ENCODE measurements at places on chromosomes 2 and 18.

- no peak for DNase-seq
Measured at GRCh38 chr2:218016810-218017209, 14.0 kb upstream of the TNS1 start.

- no peak for DNase-seq
Measured at GRCh38 chr2:237141571-237142051, 55.9 kb downstream of the COPS8 start.

GRCh38 chr2:212001325-212001724, 537.3 kb downstream of the ERBB4 start:
- DNase-seq = no peak

GRCh38 chr2:71647356-71647755, 194.0 kb downstream of the DYSF start:
- DNase-seq = no peak

DNA sequence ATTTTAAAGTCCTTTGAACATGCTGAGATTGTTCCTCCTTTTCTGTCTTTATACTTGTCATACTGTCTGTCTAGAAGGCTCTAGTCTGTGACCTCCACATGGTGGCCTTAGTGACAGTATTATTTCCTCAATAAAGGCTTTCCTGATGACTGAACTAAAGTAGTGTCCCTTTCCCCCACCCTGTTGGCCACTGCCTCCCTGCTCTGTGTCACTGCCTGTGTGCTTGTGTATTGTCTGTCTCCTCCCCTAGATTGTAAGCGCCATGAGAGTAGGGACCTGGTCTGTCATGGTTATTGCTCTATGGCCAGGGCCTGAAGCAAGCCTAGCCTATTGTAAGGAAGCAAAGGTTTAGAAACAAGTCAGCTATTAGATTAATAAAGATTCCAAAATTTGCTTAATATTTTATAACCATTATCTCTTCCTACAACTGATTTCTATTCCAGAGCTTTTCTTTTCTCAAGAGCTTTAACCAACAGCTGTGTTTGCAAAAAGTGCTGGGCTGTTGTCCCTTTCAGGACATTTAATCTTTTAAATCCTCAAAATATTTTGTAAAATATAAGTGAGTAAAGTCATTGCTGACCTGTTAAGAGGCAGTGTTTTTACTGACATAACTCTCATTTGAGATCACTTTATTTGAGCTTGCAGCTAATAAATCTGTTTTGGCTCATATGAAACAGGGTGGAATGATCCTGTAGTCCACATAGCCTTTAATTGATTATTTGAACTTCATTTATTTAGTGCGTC, 35.5 kb downstream of the DIS3L2 start:
- DNase-seq = no peak

DNA sequence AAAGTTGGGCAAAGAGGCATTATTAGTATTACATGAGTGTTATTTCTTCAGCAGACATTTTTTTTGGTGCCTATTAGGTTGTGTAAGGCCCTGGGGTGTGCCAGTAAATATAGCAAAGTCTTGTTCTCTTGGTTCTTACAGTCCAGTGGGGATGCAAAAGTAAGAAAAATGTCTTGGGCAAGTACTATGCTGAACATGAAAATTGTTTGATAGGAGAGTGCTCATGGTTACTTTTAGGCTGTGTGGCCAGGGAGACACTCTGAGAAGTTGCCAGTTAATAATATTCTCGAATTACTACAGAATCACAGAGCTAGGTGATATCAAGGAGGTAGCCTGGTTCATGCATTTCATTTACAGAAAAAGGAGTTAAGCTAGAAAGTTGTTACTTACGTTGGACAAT, 1.9 kb downstream of the AGFG1 start:
- no peak for DNase-seq

- no peak for DNase-seq
Measured at GRCh38 chr18:23137788-23138216, 2.5 kb downstream of the CABLES1 start.

GRCh38 chr18:49631146-49631866, 69.4 kb downstream of the LIPG start:
- no peak for DNase-seq

DNA sequence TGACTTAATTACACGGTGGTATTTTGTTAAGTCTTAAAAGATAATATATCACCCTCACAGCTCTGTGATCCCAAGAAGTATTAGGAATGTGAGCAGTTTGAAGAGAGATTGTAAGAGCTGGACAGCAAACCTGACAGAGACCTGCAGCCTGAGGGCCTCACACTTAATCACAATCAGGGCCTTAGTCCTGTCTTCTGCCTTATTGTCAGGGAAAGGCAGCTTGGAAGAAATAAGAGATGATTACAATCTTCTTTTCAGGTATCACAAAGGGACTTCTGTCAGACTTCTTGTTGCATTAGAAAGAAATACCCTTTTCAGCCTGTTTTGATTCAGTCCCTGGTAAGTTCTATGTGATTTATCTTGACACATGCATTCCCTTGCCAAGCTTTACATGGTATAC, 1433.8 kb upstream of the SLC39A10 start:
- no peak for DNase-seq

DNA sequence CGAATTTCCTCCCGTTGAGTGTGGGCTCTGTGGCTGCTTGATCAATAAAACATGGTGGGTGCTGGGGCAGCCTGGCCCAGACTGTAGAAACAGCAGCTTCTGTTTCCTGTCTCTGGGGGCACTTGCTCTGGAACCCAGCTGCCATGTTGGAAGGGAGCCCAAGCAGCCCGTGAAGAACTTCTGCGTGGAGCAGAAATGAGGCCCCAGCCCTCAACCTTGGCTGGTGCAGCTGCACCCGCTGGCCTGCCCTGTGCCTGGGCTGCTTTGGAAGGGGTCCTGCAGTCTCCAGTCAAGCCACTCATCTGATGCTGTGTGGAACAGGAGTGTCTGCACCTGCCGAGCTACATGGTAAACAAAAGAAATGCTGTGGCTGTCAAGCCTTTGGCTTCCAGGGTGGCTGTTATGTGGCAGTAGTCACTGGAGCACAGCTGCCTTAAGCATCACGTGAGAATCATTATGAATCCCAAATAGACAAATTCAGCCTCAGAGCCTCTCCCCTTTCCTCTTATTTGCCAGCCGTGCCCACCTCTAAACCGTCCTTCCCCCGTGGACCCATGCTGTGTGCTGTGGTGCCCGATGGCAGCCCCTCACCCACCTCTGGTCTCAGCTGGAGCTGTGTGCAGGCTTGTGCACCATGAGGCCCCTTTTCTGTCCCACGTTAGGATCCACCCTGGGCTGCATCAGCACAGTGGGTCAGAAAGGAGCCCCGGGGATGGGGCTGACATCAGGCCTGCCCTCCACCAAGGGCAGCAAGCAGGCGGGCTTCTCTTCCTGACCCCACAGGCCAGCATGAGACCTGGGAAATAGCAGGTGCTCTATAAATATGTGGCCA, 134.0 kb upstream of the HDAC4 start:
- DNase-seq = no peak

DNA sequence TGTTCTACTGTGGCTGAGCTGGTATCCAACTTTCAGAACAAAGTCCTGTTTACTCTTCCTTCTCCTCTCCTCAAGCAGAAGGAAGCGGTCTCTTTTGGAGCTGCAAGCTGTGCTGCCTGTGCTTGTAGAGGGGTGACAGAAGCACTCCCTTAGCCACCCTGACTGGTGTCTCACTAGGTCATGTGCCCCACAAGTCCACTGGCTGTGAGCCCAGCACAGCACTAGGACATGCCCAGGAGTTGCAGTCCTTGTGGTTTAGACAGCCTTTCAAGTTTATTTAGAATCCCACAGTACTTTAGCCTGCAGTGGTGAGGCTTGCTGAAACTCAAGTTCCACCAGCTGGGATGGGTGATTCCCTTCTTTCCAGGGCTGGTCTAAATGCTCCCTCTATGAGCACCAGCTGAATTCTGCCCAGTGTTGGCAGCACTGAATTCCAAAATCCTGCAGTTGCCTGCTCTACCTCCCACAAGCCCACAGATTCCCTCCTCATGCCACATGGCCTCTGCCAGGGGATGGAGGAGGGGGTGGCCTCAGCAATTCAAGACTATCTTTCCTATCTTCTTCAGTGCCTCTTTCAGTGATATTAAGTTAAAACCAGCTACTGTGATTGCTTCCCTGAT, 61.2 kb downstream of the CCDC85A start:
- no peak for DNase-seq

DNA sequence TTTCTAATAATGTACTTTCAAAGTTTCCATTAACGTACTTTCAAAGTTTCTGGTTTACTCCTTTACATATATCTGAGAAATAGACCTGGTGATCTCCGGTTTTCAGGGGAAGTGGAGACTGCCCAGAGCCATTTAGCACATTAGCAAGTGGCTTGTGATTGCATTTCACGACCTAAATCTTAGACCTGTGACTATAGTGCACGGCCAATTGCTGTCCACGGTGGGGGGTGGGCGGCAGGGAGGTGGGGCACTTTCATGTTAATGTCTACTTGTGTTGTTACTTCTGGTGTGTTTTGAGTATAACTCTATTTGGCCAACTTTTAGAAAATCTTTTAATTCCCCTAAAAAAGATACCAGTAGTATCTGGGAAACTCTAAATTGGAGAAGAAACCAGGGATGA, 11.3 kb downstream of the GATA6 start:
- DNase-seq = no peak

GRCh38 chr2:237725661-237726060, 72.9 kb upstream of the RBM44 start:
- no peak for DNase-seq

DNA sequence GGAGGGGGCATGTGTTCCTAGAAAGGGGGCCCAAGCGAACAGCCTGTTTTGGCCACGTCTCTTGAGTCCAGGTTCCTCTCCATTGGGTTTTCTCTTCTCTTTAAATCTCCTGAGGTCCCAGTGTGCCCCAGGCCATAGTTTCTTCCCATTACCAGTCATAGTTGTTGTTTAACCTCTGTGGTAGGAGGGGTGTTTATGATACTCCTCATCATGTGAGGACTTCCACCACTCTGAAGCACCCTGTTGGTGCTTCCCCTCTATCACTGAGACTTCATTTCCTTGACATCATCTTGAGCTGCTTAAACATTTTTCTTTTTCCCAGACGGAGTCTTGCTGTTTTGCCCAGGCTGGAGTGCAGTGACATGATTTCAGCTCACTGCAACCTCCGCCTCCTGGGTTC, 45.9 kb downstream of the WIPF1 start:
- no peak for DNase-seq

DNA sequence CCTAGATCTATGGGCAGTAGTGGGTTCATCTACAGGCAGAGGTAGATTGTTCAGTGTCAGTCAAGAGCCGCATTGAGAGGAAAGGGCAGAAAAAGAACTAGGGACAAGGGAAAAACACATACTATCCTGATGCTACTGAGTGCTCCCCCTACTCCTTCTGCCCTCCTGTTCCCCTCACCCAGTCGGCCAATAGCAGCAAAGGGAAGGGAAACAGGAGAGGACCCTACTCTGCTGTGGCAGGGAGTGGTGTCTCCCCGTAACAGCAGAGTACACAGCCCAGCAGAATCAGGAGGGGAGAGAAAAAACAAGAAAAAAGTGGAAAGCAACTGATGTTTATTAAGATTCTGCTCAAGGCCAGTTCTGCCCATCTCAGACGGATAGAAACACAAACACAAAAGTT, 136.1 kb upstream of the CCDC150 start:
- no peak for DNase-seq

GRCh38 chr18:44054514-44054913, 626.2 kb upstream of the SETBP1 start:
- DNase-seq = no peak

DNA sequence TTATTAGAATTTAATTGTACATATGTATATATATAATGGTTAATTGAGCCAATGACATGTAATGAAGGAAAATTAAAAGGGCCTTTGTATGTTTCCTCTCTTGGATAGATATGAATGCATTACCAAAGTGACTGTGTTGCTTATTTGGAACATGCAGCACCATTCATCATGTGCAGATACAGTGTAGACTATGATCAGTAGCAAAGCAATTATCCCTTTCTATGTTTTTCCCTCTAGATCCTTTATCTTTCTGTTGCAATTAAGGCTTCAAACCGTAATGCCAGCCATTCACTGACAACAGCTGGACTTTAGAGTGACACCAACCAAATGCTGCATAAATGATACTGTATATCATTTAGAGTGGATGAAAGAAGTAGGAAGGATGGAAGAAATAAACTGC, 565.2 kb downstream of the NRXN1 start:
- no peak for DNase-seq

- DNase-seq = no peak
Measured at GRCh38 chr2:117492209-117492851, 322.2 kb upstream of the DDX18 start.

- DNase-seq = no peak
Measured at GRCh38 chr2:3712831-3713503, 9.6 kb downstream of the DCDC2C start.

- DNase-seq = no peak
Measured at GRCh38 chr2:42906111-42906556, 113.8 kb upstream of the HAAO start.

DNA sequence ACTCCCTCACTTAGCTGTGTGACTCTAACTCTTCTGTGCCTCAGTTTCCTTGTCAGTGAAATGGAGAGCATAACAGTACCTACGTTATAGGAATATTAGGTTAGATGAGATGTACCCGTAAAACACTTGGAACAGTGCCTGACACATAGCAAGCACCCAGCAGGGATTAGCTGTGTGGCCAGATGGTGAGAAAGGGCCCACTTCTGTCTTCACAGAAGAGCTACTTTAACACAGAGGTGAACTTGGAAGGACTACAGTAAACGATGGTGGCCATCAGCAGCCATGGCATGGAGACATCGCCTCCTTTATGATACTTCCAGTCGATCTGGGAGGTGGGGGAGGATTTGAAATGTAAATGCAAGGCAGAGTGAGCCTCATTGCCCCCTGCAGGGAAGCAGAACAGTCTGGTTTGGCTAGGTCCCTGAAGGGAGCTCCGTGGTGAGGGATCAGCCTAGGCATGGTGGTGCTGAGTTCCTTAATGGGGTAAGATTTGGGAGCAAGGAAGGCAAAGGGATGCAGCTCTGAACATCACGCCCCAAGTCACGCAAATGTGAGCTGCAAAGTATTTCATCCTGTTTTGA, 101.7 kb upstream of the ALPP start:
- DNase-seq = no peak

DNA sequence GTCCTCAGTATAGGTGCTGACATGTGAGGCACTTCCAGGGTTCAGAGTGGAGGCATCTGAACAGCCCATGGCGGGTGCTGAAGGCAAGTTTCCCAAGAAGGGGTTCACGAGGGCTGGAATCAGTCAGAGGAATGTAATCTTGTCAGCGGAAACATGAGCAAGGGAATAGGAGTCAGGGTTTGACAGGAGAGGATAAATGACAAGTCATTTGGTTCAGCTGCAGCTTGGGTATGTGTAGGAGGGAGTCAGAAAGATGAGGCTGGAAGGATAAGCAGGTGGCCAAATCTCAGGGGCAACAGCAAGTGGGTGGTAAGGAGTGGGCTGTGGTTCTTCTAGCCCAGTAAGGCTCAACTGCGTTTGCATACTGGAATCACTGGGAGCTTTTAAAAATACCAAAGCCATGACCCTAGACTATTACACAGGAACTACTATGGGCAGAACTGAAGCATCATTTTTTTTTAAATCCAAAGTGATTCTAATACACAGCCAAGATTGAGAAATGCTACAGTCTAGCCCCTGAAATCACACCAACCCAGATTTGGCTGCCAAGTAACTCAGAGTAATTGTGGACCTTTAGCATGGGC, 41.8 kb upstream of the NAB1 start:
- DNase-seq = no peak

- no peak for DNase-seq
Measured at GRCh38 chr2:80476535-80477117, 172.1 kb upstream of the LRRTM1 start.

- no peak for DNase-seq
Measured at GRCh38 chr18:9433671-9434121, 41.6 kb upstream of the RALBP1 start.
